Lung (tissue), 17 donors: ENCODE measurements at places on chromosomes 1 and 21. TPM values are rescaled to one million over a fixed set of nuclear protein-coding genes. Genes with fewer than 3 reads are reported as not detected.
A peak's percentile ranks its signal among the peaks of the same experiment; 100 is the strongest.

DNA sequence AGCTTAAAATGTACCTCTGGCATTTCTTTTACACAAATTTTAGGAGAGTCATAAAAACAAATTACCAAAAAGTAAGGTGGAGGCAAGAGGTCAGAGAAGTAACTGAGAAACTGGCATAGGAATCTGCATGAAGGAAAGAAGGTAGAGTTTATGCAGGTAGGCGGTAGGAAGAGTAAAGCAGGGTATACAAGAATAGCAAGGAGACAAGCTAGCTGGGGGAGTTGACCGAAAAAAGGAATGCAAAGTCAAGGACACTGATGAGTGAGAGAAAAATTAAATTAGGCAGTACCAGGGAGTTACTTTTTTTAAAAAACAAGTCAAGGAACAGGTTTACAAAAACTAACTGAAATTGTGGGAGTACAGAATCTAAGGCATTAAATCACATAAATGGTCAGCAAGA, 56.0 kb downstream of the FOXJ3 start:
- DNase-seq, result no peak

Gene BLACAT1
- polyA plus RNA-seq, result 0.35 TPM

DNA sequence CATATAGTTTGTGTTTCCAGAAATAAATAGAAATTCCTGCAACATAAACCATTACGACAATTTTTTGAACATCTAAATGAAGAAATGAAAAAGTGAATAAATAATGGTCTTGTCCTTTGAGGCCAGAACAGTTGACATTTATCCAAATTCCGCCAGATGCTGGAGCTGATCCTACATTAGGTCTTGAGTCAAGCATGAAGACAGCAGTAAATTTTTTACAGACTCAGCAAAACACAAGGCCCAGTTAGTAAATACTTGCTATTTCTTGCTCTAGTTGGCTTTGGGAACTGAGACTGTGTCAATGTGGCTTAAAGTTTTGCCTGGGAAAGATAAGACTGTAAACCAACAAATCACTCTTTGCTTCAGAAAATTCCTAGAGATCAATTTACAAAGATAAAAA, 540.1 kb upstream of the RGS18 start:
- DNase-seq, result peak; percentile 52

DNA sequence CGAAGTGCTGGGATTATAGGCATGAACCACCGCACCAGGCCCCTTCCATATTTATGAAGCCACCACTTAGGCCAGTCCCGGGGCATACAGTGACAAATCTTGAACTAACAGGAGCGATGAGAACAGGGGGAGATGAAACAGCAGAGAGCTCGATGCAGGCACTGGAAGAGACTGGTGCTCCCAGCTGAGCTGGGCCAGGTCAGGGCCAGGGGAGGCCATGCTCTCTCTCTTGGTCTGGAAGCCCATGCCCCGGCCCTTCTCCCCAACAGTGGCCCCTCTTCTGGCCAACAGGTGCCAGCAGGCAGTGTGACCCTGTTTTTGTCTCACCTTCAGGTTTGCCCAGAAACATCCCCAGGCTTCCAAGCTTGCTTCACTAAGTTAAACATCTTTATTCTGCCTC, 269.9 kb upstream of the C1orf174 start:
- DNase-seq, result no peak

- no peak for DNase-seq
Observed at GRCh38 chr1:3153197-3153596, 84.2 kb downstream of the PRDM16 start.
